ENCODE measurements at places on chromosomes 7 and 10. TPM values are rescaled to one million over a fixed set of nuclear protein-coding genes. Genes with fewer than 3 reads are reported as not detected.

PLEKHA8 gene
- total RNA-seq, result 3.3 TPM

ADAM8 gene
- 1.4 TPM for total RNA-seq

UTF1 gene
- not detected for total RNA-seq

H2BK1 gene
- not detected for total RNA-seq

SPDYE1 gene
- not detected for total RNA-seq

PRKAR2B gene
- total RNA-seq, result 21.8 TPM

TMEM213 gene
- not detected for total RNA-seq

UNC5B gene
- total RNA-seq, result 15.6 TPM

PRR15 gene
- total RNA-seq, result not detected

STAMBPL1 gene
- 2.5 TPM for total RNA-seq

CYP26C1 gene
- total RNA-seq, result not detected

PTF1A gene
- not detected for total RNA-seq

TDRD1 gene
- total RNA-seq, result 1.9 TPM
